CD4-positive, alpha-beta T cell treated with Interleukin-2 at 100 ng/mL for 4 hours (primary cell): ENCODE measurements at places on chromosomes 7 and 10.
A peak's percentile ranks its signal among the peaks of the same experiment; 100 is the strongest.

DNA sequence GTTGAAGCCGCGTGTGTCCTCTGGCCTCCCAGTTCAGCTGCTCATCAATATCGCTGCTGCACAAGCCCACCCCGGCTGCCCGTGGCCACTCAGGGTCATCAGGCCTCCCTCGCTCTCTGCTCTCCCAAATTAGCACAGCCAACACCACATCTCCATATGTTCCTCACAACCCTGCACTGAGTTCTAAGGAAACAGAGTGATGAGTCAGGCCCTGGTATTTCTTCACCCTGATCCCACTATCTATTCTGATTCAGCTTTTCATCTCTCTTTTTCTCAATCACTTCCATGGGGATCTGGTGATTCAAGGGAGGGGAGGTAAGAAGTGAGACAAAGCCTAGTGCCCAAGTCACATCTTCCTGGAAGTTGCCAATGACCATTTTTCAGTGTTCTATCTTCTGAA is 23.8 kb downstream of the CYTH3 start:
- DNase-seq = no peak

GRCh38 chr7:111985798-111986197 is 220.4 kb downstream of the DOCK4 start:
- DNase-seq = no peak

- DNase-seq = no peak
Measured at GRCh38 chr7:42029405-42029804, 207.6 kb downstream of the GLI3 start.

DNA sequence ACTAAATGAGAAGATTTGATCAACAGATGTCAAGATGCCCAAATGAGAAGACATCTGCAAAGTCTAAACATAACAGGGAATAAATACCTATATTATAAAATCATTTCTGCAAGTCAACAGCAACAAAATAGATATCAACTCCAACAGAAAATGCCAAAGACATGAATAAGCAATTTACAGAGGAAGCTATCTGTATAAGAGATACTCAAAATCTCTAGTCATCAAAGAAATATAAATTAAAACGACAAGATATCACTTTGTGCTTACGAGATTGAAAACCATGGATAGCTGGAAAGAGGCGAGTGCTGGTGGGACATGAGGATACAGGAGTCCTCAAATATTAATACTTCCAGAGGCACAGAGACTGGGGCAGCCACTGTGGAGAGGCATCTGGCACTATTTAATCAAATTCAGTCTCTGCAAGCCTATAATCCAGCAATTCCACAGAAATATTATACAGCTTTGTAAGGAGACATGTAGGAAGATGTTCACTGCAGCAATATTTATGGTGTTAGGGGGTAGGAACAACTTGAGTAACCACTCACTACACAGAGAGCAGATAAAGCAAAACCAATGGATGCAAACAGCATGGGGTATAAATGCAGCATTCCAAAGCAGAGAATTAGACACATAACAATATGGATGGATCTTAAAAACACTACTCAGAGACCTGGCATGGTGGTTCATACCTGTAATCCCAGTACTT is 4.8 kb downstream of the DNMBP start:
- DNase-seq = no peak

- no peak for DNase-seq
Measured at GRCh38 chr7:80584778-80585177, 53.7 kb upstream of the CD36 start.

- no peak for DNase-seq
Measured at GRCh38 chr10:100008142-100008522, 1.6 kb downstream of the DNMBP start.

GRCh38 chr10:50497758-50498157 is 126.0 kb downstream of the SGMS1 start:
- no peak for DNase-seq

DNA sequence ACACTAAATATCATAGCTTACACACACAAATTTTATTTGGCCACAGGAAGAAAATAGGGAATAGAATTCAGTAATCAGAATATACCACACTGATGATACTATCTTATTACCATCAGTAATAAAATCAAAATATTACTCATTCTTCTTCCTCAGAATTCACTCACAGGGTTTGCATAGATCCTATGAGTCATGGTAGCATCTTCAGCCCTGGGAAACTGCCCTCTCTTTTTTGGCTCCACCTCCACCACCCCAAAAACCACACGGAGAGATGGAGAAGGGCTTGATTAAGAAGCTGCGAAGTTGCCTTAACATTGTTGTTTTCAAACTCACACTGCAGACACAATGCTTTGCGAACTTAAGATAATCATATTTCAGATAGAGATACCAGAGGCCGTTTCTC is 154.1 kb upstream of the AHR start:
- DNase-seq = peak; percentile 91

DNA sequence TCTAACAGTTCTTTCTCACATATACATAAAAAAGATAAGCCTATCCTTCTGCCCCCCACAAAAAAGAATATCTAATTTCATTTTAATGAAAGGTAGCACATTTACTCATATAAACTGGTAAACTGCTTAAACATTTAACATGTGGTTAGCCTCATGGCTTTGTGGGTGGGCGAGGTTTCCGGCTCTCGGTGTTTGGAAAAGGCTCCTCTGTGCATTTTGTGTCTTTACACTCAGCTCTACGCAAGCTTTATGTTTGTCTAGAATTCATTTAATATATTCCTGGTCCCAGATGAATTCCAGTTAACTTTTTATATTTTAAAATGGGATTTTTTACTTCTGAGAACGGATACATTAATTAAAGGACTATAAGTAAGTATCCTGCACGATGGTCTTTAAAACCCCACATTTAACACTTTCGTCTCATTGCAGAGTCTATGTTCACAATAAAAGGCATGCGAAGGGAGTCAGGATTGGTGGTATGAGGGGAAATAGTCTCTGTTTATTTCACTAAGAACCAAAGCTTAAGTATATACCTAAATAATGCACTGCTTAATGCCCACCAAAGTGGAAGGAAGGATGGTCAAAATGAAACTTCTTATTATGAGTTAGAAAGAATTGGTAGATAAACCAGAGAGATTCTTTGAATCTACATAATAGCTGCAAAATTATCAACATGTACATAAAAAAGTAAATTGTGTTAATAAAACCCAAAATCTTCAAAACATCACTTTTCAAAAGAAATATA is 197.2 kb downstream of the CRPPA start:
- peak; percentile 29 for DNase-seq

- no peak for DNase-seq
Measured at GRCh38 chr7:30176463-30177109, 41.8 kb downstream of the MTURN start.

GRCh38 chr10:62373995-62374861 is at the start of gene ZNF365:
TSS of gene ZNF365 (plus strand) at chr10:62374369. CDS start at chr10:62376194, 1,825 bp downstream.
- peak; percentile 40 for DNase-seq

- DNase-seq = peak; percentile 17
Measured at GRCh38 chr7:115135769-115136410, 214.0 kb downstream of the MDFIC start.

- DNase-seq = no peak
Measured at GRCh38 chr7:32379510-32380112, 110.6 kb downstream of the LSM5 start.

- no peak for DNase-seq
Measured at GRCh38 chr7:139940866-139941265, 111.8 kb downstream of the TBXAS1 start.

- peak; percentile 65 for DNase-seq
Measured at GRCh38 chr7:106865130-106866041, at the start of gene PIK3CG. TSS of gene PIK3CG (plus strand) at chr7:106865282. CDS start at chr7:106867562, 2,280 bp downstream.

GRCh38 chr10:31319602-31320549 is 860 bp downstream of the ZEB1 start:
- DNase-seq = peak; percentile 40
